SK-N-SH (cell line): ENCODE measurements at places on chromosomes 6 and 20.
A peak's percentile ranks its signal among the peaks of the same experiment; 100 is the strongest.

DNA sequence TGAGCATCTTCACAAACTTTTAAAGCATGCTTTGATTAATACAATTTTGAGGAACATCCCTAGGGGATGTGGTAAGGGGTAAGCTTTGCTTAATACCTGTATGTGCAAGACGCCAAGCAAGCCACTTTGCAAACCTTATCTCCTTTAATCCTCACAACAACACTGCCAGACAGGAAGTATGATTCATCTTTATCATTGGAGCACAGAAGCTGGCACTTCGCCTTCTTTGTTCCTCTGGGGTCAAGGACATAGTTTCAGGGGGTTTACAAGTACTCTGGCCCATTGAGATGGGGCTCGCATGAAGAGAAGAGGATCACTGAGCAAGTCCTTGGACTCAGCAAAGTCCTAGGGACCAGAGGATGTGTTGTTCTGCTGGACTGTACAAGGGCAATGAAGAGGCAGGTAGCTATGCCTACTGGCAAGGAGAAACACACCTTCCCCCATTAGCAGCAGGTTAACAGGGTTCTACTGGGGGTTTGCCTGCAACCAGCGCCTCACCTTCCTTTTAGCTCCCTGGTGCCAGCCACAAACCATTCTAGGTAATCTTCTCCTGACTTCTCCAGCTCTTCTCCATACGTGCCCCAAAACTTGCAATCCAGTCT is 8.8 kb downstream of the TMEM244 start:
- H3K4me3 ChIP-seq, result no peak overlapping the region
- no peaks in the 10 kb centered on the region for H3K27me3 ChIP-seq
- peaks cover 5% of the 10 kb centered on the region; the same call in 1 of the 2 replicates for H3K4me1 ChIP-seq
- DNase-seq, result no peak

GRCh38 chr6:106448000-106448426 is 87.5 kb downstream of the CRYBG1 start:
- H3K4me3 ChIP-seq, result no peak overlapping the region
- no peaks in the 10 kb centered on the region for H3K36me3 ChIP-seq
- H3K27me3 ChIP-seq, result no peaks in the 10 kb centered on the region; the same call in 1 of the 2 replicates

- no peak overlapping the region for H3K4me3 ChIP-seq
- no peak for DNase-seq
- H3K27me3 ChIP-seq, result no peaks in the 10 kb centered on the region
- H3K27ac ChIP-seq, result no peak overlapping the region
These were observed 9.8 kb downstream of the MUC22 start for GRCh38 chr6:31020057-31020456.

DNA sequence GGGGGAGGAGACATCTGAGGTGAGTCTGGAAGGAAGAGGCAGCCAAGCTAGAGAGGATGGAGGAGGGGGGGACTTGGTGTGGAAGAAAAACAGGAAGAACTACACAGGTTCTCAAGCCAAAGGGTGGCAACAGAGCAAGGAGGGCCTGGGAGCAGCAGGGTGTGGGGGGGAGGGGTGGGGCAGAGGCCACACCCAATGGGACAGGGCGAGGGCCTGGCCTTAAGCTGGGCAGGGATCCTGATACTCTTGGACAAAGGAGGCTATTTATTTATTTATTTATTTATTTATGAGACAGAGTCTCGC is 359.0 kb downstream of the ZFAND3 start:
- no peak overlapping the region for H3K4me3 ChIP-seq
- H3K36me3 ChIP-seq, result no peaks in the 10 kb centered on the region
- no peaks in the 10 kb centered on the region for H3K27me3 ChIP-seq
- H3K27ac ChIP-seq, result no peak overlapping the region
- peaks cover 6% of the 10 kb centered on the region; the same call in 1 of the 2 replicates for H3K4me1 ChIP-seq
- DNase-seq, result no peak

DNA sequence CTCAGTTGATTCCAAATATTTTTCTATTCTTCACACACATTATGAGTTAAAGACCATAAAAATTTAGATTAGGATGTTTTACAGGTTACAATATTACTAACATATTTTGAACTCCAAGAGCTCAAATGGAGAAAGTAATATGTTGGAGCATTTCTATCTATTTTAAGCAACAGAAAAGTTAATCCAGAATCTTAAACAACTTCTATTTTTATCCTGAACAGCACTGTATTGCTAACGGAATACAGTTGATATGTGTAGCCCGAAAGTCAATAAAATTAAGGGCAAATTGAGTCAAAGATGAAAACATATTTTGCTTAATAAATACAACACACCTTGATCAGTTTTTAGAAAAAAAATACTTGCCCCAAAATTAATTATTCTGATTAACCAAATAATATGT is 97.4 kb downstream of the ME1 start:
- H3K4me1 ChIP-seq, result no peaks in the 10 kb centered on the region
- no peak overlapping the region for H3K4me3 ChIP-seq
- H3K36me3 ChIP-seq, result no peaks in the 10 kb centered on the region
- H3K27me3 ChIP-seq, result no peaks in the 10 kb centered on the region

GRCh38 chr6:89506716-89507617 is 74.0 kb downstream of the ANKRD6 start:
- no peak overlapping the region for H3K27ac ChIP-seq
- H3K4me3 ChIP-seq, result no peak overlapping the region
- no peaks in the 10 kb centered on the region for H3K27me3 ChIP-seq
- no peaks in the 10 kb centered on the region for H3K4me1 ChIP-seq
- no peak for DNase-seq

DNA sequence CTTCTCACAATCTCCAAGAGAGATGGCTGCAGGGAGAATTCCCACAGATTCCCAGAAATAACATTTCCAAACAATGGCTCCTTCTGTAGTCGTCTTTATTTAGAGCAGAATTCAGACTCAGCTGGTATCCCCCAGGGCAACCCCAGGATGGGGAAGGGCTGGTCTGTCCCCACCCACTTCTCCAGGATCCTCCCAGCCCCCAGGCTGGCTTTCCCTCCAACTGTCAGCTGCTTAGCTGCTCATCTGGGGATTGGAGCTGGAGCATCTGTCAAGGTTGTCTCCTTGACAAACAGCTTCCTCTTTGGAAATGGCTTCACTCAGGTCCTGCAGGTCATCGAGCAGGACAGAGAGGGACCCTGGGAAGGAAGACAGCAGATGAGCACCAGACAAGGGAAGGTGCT is 3.5 kb upstream of the PSORS1C2 start:
- DNase-seq, result no peak
- H3K27ac ChIP-seq, result no peak overlapping the region
- H3K36me3 ChIP-seq, result no peaks in the 10 kb centered on the region
- H3K4me3 ChIP-seq, result no peak overlapping the region
- peaks cover 11% of the 10 kb centered on the region; the same call in 1 of the 2 replicates for H3K4me1 ChIP-seq

- no peaks in the 10 kb centered on the region for H3K36me3 ChIP-seq
- H3K4me1 ChIP-seq, result no peaks in the 10 kb centered on the region
- no peak for DNase-seq
- no peak overlapping the region for H3K27ac ChIP-seq
- peaks cover 40% of the 10 kb centered on the region for H3K27me3 ChIP-seq
These were observed 99.4 kb downstream of the YTHDF1 start for GRCh38 chr20:63116412-63117106.

DNA sequence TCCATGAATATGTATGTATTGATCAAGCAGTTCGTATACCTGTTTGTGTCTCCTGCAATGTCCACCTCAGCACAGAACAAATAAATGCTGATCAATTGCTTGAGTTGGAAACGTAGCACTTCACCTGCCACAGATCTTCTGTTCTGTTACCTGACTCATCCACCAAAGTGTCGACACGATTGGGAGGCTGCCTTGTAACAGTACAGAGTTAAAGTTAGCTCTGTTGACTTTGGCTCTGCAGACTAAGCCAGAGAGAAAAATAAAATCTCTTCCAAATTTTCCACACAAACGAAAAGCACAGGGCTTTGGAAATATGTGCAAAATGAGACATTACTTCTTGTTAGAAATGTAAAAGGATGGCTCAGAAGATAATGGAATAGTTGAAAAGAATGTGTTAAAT is 245.4 kb downstream of the NRN1 start:
- H3K4me1 ChIP-seq, result no peaks in the 10 kb centered on the region
- H3K36me3 ChIP-seq, result no peaks in the 10 kb centered on the region
- no peaks in the 10 kb centered on the region for H3K27me3 ChIP-seq
- no peak for DNase-seq

GRCh38 chr6:46269447-46270229 is 98.9 kb upstream of the ENPP5 start:
- no peak overlapping the region for H3K4me3 ChIP-seq
- no peak for DNase-seq
- H3K27ac ChIP-seq, result no peak overlapping the region
- no peaks in the 10 kb centered on the region for H3K4me1 ChIP-seq

DNA sequence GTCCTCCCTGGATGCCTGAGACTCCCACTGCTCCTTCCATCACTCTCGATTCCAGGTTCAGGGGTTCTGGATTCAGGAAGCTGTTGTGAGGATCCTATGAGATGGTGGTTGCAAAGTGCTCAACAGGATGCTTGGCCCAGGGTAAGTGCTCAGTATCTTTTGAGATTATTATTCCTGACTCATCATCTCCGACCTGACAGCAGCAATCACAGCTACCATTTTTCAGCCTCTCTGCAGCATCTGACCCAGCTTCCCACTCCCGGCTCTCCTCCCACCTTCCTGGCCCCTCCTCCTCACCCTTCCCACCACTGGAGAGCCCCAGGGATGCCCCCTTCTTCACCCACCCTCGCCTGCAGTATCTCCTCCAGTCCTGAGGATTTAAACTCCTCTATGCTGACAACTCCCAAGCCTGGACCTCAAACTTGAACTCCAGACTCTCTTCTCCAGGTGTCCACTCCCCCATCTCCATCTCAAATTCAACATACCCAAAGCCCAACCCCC is 36.8 kb upstream of the KCNB1 start:
- no peak overlapping the region for H3K27ac ChIP-seq
- H3K27me3 ChIP-seq, result no peaks in the 10 kb centered on the region
- no peak for DNase-seq

GRCh38 chr6:43883847-43884651 is 114.0 kb downstream of the VEGFA start:
- H3K36me3 ChIP-seq, result no peaks in the 10 kb centered on the region
- peak overlapping the region; percentile 4; the same call in 1 of the 2 replicates for H3K27ac ChIP-seq
- no peaks in the 10 kb centered on the region for H3K27me3 ChIP-seq
- no peaks in the 10 kb centered on the region for H3K4me1 ChIP-seq
- DNase-seq, result no peak
- no peak overlapping the region for H3K4me3 ChIP-seq

DNA sequence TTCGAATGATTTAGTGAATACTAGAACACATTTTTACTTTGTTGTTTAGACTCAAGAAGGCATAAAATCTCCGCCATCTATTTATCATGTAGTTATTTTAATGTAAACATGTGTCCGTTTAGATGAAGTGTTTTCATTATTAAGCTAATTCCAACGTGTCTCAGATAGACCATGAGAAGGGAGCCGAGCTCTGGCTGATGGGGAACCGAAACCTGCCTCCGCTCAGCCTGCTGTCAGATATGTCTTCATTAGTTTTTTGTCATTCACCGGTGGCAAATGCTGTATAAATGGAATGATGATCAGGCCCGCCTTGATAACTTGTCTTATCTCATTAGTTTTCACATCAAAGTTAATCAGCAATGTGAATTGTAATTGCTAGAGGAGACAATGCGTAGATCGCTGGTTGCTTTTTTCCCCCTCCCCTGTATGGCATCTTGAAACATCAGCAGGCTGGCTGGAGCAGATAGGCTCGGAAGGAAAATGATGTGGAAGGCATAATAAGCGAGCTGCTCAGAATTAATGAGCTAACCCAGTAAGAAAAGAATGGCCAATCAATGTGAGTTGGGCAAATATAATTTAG is 136.4 kb downstream of the LINC00237 start:
- no peak overlapping the region for H3K4me3 ChIP-seq
- H3K36me3 ChIP-seq, result no peaks in the 10 kb centered on the region
- no peak for DNase-seq
- no peak overlapping the region for H3K27ac ChIP-seq
- H3K27me3 ChIP-seq, result peaks cover 11% of the 10 kb centered on the region; the same call in 1 of the 2 replicates
- H3K4me1 ChIP-seq, result no peaks in the 10 kb centered on the region

- no peak overlapping the region for H3K4me3 ChIP-seq
- H3K27me3 ChIP-seq, result no peaks in the 10 kb centered on the region
- DNase-seq, result no peak
- no peak overlapping the region for H3K27ac ChIP-seq
- H3K36me3 ChIP-seq, result no peaks in the 10 kb centered on the region
- H3K4me1 ChIP-seq, result no peaks in the 10 kb centered on the region; the same call in 1 of the 2 replicates
These were observed 20.0 kb downstream of the MAP1LC3A start for GRCh38 chr20:34578521-34578920.

- H3K27ac ChIP-seq, result no peak overlapping the region
- no peaks in the 10 kb centered on the region for H3K4me1 ChIP-seq
- H3K36me3 ChIP-seq, result no peaks in the 10 kb centered on the region
- no peaks in the 10 kb centered on the region for H3K27me3 ChIP-seq
These were observed 219.1 kb downstream of the PHACTR1 start for GRCh38 chr6:12935637-12936036.

DNA sequence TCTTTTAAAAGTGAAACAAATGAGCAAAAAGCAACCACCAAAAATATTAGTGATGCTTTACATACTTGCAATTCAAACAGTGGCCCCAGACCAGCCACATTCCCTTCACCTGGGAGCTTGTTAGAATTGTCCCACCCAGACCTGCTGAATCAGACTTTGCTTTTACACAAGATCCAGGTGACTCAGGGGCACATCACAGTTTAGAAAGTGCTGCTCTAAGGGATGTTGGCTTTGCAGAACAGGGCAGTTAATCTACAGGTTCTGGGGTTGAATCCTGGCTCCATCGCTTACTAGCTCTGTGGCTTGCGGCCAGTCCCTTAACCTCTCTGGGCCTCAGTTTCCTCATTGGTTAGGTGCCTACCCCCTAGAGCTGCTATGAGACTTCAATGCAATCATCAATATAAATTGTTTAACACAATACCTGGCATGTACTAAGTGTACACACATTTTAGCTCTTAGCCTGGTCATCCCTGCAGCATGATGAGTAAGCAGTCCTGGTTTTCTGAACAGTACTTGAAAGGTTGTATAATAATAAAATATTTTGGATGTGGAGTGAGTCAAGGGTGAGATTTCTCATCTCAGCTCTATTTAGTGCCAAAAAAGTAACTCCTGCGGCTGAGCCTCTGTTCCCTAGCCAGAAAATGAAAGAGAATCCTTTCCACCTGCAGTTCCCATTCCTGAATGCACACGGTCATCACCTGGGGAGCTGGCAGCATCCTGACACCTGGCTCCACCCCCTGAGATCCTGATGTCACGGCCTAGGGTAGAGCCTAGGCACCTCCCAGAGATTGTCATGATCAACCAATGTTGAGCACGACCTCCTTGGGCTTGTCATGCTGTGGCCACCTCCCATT is 162.7 kb downstream of the ANKRD60 start:
- no peaks in the 10 kb centered on the region; the same call in 1 of the 2 replicates for H3K27me3 ChIP-seq
- no peaks in the 10 kb centered on the region for H3K36me3 ChIP-seq
- H3K27ac ChIP-seq, result no peak overlapping the region
- H3K4me1 ChIP-seq, result no peaks in the 10 kb centered on the region
